NCI-H146 (cell line): ENCODE measurements at places on chromosomes 12 and 14.

DNA sequence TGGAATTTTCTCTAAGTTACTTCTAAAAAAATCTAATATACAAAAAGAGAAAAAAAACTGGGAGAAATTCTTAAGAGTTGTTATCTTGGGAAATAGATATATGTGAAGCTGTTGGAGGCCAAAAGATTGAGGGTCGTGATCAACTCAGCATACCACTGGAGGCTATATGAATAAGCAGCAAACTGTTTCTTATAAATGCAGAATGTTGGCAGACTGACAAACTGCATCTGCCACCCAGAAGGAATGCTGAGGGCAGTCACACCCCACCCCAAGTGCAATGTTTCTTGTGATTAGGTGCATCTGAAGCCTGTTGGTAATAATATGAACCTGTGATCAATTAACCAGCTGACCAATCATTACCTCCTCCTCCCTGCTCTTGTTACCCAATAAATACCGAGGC lies 818.6 kb upstream of the MGAT4C start:
- no peak for DNase-seq

DNA sequence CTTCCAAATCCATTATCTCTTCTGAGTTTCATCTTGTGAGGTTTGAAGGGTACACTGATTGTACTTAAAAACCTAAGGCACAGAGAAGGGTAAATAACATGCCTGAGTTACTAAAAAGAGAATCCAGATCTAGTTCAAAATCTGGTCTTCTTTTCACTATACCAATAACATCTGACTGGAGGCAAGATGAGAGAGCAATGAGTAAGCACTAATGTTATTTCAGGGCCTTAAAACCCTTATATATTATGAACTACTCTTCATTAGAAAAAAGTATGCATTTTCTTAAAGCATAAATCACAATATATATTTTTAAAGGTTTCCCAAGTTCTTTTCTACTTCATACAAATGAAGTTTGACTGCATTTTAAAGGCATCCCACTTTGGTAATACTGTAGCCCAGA lies 60.2 kb downstream of the GXYLT1 start:
- no peak for DNase-seq

GRCh38 chr14:74350211-74350927 lies 2.1 kb downstream of the VRTN start:
- no peak for DNase-seq

- DNase-seq = no peak
These were observed 22.7 kb downstream of the WIF1 start for GRCh38 chr12:65098364-65098763.

DNA sequence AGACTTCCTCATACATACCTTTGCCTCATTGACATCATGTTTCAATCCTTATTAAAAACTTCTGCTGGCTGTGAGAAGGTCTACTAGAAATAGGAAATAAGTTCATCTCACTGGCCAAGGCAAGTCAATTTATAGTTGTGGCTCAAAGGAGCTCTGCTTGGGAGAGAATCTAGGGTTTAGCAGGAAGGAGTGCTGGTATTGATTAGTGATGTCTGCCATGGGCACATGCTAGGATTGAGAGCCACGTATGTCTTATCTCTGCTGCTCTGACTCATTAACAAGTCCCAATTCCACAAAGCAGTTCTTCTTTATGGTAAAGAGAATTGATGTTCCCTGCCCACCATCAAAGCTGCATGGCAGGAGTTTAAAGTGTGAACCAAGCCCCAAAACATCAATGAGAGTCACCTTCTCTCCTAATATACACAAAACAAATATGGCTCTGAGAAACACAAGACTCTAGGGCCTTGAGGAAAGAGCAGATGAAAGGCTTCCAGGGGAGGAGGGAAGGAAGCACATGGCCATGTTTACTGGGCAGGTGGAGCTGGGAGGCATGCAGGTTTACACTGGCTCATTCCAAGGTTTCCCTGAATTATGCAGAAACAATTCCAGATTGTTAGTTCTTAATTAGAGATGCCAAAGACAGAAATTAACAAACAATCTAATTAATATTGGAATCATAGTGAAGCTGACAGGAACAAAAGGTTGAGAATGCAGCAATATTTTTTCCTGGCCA lies 931.9 kb upstream of the TMEM132C start:
- no peak for DNase-seq

- DNase-seq = no peak
These were observed 5.3 kb downstream of the RNF212B start for GRCh38 chr14:23243066-23243465.
